Peyer's patch (tissue), 4 donors: ENCODE measurements at places on chromosomes 6 and 20.
A peak's percentile ranks its signal among the peaks of the same experiment; 100 is the strongest.

GRCh38 chr20:57007171-57007540 is 259.3 kb downstream of the BMP7 start:
- DNase-seq = no peak

DNA sequence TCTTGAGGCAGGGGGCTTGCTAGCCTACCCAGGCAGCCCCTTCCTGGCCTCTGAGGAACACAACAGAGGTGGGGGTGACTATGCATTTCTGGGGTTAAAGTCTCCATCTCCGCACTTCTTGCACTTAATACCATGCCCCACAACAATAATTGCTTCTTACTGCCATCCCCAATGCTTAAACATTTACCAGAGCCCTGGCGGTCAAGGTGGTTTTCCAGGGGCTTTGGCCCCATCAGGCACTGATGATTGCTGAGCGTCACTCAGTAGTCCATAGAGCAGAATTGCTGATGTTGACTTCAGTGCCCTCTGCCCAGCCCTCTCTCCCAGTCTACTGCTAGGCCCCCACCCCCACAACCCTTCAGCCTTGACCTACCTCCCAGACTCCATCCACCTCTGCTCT is 32.5 kb upstream of the KCNK5 start:
- no peak for DNase-seq

DNA sequence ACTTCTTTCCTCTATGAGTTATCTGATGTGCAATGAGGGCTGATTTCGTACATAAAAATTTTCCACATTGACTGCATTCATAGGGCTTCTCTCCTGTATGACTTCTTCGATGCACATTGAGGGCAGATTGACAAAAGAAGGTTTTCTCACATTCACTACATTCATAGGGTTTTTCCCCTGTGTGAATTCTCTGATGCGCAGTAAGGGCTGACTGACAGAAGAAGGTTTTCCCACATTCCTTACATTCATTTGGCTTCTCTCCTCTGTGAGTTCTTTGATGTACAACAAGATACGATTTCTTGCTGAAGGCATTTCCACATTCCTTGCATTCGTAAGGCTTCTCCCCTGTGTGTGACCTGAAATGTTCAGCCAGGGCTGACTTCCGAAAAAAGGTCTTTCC is 11.4 kb downstream of the ZNF334 start:
- no peak for DNase-seq

DNA sequence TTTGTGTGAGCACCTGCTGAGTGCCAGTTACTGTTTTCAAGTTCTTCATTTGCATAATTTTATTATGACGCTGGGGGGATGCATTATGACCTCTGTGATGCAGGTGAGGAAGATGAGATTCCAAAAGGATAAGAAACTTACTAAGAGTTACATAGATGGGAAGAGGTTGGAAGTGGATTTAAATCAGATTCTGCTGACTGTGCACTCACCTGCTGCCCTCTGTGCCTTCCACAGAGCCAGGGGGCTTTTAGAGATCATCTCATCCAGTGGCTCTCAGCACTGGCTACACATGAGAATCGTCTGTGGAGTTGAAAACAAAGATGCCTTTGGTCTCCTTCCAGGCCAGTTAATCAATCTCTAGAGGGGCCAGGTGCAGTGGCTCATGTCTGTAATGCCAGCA is 47.9 kb downstream of the TIAM2 start:
- no peak for DNase-seq

GRCh38 chr20:36102306-36102705 is 52.2 kb upstream of the EPB41L1 start:
- no peak for DNase-seq

GRCh38 chr6:169450097-169450496 is 196.5 kb upstream of the THBS2 start:
- DNase-seq = no peak

DNA sequence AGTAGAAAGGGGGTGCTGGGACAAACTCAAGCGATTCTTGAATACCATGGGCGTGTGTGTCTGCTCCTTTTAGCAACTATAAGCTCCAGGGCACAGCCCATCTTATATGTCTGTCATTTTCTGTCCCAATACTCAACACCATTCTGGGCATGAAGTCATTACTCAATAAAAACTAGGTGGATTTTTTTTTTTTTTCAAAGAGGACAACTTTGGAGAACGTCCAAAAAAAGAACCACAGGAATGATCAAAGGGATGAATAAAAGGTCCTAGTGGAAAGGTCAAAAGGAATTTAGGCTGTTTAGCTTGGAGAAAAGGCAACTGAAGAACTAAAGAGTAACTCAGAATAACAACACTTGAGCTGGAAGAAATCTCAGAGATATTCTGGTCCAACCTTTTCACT is 24.4 kb downstream of the UQCC1 start:
- DNase-seq = no peak

- no peak for DNase-seq
Observed at GRCh38 chr20:46712056-46712636, 2.7 kb downstream of the SLC2A10 start.

DNA sequence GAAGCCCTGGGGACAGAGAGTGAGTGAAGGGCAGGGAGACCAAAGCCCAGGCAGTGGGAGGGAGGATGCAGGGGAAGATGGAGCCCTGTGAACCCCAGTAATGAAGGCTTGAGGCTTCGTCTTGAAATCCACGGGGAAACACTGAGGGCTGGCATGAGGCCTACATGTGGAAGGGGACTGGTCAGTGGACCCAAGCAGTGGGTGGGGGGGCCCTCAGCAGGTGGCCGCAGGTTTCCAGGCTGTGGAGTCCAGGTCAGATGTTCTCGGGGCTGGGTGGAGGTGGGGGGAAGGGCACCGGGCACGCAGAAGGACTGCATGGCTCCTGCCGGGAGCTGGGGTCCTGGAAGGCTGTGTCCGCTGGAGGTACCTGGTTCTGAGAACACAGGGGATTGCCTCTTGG is 2.7 kb upstream of the CD93 start:
- no peak for DNase-seq

GRCh38 chr6:12348530-12349511 is 58.7 kb downstream of the EDN1 start:
- no peak for DNase-seq

- no peak for DNase-seq
Observed at GRCh38 chr20:18678549-18679419, 90.9 kb downstream of the DTD1 start.

GRCh38 chr6:34773916-34774315 is 16.6 kb downstream of the SNRPC start:
- no peak for DNase-seq

- no peak for DNase-seq
Observed at GRCh38 chr20:11995805-11996567, 78.3 kb downstream of the BTBD3 start.

- DNase-seq = no peak
Observed at GRCh38 chr6:75467966-75468365, 25.6 kb downstream of the FILIP1 start.

- DNase-seq = no peak
Observed at GRCh38 chr6:84687431-84687830, 77.0 kb downstream of the TBX18 start.

DNA sequence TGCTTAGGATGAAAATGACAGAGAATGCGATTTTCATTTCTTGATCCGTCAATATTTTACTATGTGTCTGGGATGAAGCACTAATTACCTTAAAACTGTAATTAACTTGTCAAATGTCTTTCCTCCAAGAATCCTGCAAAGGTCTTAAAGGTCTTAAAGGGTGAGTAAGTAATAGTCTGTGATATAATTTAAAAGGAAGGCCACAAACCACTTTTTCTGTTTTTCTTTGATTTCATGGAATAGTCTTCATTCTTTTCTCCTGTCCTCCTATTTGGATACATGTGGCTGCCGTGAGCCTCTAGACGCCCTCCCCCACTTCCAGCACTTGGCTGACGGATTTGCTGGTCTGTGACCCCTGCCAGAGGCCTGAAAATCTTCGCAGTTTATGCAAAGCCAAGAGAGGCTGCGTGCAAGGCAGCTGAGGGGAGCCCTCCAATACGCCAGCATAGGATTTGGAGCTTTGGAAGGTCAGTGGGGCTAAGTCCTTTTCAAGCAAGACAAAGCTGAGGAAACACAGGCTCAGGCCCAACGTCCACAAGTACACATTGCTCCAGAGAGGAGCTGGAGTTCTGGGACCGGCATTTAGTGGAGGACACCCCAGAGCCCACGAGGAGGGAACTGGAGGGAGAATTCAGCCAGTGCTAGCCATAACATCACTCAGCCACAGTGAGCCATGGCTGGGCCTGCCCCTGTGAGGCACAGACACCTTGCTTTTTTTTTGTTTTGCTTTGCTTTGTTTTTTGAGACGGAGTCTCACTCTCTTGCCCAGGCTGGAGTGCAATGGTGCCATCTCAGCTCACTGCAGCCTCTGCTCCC is 382.6 kb downstream of the SMOC2 start:
- no peak for DNase-seq

DNA sequence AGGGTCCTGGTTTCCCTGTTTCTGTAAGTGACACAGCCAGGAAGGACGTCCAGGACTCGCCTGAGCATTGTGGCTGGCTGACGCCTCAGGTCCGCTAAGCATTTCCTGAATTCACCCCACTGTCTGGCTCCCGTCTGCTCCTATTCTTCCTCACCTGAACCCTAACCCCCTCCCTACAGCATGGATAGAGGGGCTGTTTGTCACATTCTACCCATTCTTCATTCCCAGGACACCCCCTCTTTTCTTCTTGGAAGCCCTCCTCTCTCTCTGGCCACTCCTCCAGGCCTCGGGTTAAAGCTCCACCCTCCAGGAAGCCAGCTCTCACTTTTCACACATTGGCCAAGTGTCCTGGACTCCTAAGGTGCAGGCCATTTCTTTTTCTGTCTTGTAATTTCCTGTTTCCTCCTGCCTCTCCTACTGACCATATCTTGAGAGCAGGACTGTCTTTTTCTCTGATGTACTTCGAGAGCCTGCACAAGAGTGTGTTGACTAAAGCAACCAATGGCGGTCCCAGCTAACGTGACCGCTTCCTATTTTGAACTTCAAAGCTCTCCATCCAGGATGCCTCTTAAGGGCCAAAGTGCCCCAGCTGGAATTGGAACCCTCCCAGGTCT is 24.2 kb upstream of the MYMX start:
- DNase-seq = no peak

GRCh38 chr6:11208267-11208666 is 24.2 kb downstream of the NEDD9 start:
- no peak for DNase-seq

- DNase-seq = no peak
Observed at GRCh38 chr6:103210686-103211085, 1649.0 kb downstream of the HACE1 start.

GRCh38 chr20:54103762-54104600 is 33.6 kb upstream of the BCAS1 start:
- no peak for DNase-seq

- DNase-seq = no peak
Observed at GRCh38 chr6:36769676-36770499, 69.4 kb downstream of the CPNE5 start.

DNA sequence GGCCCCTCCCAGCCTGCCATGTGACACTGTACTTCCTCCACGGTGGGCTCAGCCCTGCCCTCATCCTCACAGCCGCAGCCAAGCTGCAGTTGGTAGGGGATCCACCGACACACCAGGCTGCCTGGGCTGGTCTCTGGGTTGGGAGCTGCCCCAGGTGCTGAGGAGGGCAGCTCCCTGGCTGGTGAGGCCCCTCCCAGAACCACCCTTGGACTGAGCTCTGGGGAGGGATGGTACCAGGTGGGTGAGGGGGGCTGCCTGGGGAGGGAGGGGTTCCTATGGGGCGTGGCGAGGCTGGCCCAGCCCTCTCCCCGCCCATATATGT is 185 bp upstream of the TNFRSF6B start:
- peak; percentile 69 for DNase-seq

DNA sequence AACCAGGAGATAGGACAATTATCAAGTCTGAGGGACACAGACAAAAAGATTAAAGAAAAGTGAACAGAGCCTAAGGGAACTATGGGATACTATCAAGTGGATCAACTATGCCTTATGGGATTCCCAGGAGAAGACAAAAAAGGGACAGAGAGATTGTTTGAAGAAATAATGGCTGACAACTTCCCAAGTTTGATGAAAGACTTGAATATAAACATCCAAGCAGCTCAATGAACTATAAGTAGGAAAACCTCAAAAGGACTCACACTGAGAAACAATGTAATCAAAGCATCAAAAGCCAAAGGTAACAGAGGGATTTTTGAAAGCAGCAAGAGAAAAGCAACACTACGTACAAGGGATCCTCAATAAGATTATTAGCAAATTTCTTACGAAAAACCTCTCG is 11.0 kb downstream of the ZNF133 start:
- DNase-seq = no peak

- DNase-seq = no peak
Observed at GRCh38 chr20:47055699-47056369, 161.2 kb downstream of the EYA2 start.

DNA sequence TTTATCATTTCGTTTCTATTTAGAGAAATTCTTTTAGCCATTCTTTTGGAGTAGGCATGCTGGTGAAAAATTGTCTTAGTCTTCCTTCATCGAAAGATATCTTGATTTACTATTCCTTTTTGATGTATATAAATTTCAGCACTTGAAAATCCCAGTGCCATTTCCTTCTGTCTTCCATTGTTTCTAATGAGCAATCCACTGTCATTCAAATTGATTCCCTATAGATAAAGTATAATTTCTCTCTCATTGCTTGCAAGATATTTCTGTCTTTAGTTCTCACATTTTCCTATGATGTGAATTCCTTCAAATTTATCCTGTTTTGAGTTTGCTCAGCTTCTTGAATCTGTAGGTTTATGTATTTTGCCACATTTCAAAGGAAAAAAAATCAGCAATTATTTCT is 251.1 kb upstream of the CHD6 start:
- DNase-seq = no peak

- DNase-seq = no peak
Observed at GRCh38 chr6:98887650-98888049, 53.3 kb downstream of the POU3F2 start.

GRCh38 chr6:162119341-162119740 is 608.2 kb downstream of the PRKN start:
- DNase-seq = no peak

DNA sequence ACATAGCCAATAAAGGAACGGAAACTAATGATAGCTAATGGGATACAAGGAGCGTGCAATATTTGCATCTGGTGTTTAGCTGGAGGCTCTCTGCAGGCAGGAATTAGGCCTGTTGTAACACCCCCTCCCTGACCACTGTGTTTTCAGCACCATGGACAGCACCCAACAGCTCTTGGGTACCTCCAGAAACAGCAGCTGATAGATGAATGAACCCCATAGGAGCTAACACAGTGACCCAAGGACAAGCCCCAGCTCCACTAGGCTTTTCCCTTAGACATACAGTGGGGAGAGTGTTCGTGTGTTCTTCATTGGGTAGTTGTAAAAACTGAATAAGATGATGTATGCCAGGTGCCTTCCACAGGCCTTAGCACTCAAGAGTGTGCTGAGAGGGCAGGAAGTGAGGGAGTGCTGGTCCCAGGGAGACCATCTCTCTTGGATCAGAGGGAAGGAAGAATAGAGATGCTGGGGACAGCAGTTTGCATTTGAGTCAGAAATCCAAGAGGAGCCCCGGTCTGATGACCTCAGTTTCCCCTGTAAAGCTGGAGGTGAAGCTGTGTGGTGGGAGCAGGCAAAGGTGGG is 161.3 kb downstream of the PHACTR3 start:
- no peak for DNase-seq

DNA sequence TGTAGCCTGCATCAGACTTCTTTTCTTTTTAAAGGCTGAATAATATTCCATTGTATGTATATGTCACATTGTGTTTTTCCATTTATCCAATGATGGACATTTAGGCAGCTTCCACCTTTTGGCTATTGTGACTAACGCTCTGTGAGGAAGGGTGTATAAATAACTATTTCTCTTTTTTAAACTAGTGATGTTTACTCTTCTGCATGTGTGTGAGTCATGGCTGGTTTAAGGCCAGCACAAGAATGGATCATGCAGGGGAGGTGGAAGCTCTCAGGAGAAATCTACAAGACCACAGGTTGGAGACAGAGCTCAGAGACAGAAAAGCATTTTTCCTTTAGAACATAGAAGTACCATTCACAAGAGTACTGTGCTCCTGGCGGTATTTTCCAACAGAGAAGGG is 307.2 kb downstream of the SOX4 start:
- DNase-seq = no peak
